Activated effector memory CD4-positive, alpha-beta T cell treated with Interleukin-2 at 50 U/mL for 16 hours (primary cell): ENCODE measurements at places on chromosomes 7 and 10.

- DNase-seq: no peak
Measured at GRCh38 chr7:37410305-37411229, 38.1 kb downstream of the ELMO1 start.

DNA sequence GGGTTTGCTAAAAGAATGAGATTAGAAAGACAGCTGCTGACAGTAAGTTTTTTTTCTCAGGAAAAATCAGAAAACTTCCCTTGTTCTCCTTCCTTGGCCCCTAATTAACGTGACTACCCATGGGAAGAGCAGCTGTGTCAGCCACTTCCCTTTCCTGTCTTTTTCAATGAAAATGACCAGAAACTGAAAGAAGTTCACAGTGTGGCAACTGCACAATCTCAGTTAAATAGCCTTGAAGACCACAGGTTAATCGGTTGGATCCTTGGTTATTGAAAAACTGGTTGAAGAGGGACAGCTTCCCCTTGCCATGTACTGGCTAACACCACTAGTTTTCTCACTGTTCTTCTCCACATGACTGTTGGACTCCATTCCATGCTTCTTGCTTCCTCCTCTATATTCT lies 148.8 kb upstream of the AGR3 start:
- no peak for DNase-seq

- no peak for DNase-seq
Measured at GRCh38 chr10:13969118-13969791, 361.5 kb downstream of the FRMD4A start.

DNA sequence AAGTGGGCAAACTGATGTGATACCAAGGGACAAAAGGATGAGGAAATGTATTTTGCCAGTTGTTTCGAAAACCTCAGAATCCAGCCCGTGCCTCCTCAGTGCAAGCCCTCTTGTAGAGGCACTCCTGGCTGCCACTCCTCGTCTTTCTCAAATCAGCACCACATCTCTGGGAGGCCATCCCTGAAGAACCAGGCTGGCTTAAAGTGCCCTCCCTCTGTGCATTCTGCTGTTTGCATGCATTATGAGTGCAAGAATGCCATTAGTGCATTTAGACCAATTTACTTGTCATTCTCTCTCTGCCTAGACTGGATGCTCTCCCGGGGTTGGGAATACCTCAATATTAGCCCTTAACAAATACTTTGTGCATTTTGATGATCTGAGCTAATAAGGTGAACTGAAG lies 19.9 kb upstream of the FAM180A start:
- no peak for DNase-seq

GRCh38 chr7:102834999-102835398 lies 77.8 kb upstream of the LRRC17 start:
- no peak for DNase-seq

- no peak for DNase-seq
Measured at GRCh38 chr10:19250546-19250945, 201.9 kb downstream of the MALRD1 start.

DNA sequence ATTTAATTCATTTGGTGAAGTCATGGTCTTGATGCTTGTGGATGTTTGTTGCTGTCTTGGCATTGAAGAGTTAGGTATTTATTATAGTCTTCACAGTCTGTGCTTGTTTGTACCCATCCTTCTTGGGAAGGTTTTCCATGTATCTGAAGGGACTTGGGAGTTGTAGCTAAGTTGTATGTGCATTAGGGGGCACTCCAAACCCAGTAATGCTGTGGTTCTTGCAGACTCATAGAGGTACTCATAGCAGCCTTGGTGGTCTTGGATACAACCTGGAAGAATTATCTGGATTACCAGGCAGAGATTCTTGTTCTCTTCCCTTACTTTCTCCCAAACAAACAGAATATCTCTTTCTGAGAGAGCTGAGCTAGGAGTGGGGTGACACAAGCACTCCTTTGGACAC lies 93.2 kb downstream of the ADCYAP1R1 start:
- no peak for DNase-seq

DNA sequence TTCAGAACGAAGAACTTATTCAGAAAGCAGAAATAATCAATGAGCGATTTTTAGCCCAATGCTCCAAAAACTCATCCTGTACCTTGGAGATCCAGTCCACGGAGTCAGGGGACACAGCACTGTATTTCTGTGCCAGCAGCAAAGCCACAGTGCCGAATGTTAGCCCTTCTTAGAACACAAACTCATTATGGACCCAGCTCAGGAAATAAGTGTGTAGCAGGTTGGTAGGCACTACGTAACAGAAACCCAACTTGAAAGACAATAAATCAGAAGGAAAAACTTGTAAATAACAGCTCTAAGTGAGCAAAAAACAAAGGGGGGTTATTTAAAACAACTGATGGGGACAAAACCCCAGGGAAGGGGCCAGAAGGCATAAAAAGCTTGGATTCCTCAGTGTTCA lies 112.0 kb upstream of the PRSS1 start:
- DNase-seq: no peak

GRCh38 chr10:113053091-113053490 lies 103.0 kb downstream of the TCF7L2 start:
- no peak for DNase-seq

- no peak for DNase-seq
Measured at GRCh38 chr10:31929261-31930022, 811 bp upstream of the ARHGAP12 start.

DNA sequence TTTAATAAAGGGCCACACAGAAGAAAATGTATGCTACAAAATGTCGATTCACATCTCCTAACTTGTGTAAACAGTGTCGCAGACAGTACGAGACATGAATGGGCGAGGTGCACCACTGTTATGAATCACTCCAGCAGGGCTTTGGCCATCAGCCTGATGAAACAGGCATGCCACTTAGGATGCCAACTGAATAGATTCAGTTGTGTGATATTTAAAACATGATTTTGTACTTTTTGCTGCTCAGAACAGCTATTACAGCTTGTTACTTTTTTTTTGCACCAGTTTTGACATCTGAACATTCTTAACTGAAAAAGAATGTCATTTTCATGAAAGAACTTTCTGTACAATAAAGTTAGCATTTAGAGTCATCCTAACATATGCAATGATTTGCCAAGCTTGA lies 138.1 kb downstream of the VTI1A start:
- no peak for DNase-seq

- DNase-seq: no peak
Measured at GRCh38 chr7:68707159-68707558, 891.1 kb upstream of the AUTS2 start.

GRCh38 chr7:155224116-155224811 lies 73.4 kb upstream of the INSIG1 start:
- no peak for DNase-seq

GRCh38 chr7:88590963-88591362 lies 168.5 kb upstream of the ZNF804B start:
- no peak for DNase-seq

GRCh38 chr7:94394437-94395140 lies at the start of gene COL1A2:
TSS of gene COL1A2 (plus strand) at chr7:94394895. CDS start at chr7:94395032, 137 bp downstream.
- DNase-seq: no peak

DNA sequence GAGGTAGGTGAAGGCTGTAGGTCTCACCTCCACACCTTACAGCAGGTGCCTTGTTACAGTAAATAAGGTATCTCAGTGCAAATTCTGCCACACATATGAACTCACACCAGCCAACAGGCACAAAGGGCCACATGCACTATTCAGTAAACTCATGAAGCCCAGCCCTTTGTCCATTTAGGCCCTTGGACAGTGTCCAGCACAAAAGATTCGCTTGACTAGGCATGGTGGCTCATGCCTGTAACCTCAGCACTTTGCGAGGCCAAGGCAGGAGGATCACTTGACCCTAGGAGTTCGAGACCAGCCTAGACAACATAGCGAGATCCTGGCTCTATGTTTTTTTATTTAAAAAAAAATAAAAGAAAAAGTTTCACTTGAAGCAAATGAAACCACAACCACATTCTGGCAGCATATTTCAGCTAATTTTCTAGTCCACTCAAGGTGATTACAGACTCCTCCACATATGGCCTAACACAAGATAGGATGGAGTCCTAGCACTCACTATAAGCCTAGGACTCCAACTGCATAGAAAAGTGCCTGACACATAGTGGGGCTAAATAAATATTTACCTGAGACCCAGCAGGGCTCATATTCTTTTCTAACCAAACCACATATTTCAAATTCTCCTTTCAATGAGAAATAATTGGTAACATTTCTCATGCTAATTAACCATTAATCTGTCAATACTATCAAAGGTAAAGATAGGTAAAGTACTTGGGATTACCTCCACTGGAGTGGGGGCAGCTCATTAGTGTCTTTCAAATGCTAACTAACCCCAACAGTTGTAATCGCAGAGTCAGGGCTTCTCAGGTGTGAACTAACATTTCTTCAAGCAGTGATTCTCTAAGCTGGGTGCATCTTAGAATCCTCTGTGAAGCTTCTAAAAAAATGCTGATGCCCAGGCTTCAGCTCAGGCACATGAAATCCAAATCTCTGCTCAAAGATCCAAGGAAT lies 4.5 kb upstream of the ANKRD1 start:
- DNase-seq: no peak

GRCh38 chr10:50582046-50582445 lies 41.7 kb downstream of the SGMS1 start:
- no peak for DNase-seq

GRCh38 chr10:91354166-91355075 lies 55.7 kb upstream of the HECTD2 start:
- no peak for DNase-seq

GRCh38 chr7:1452205-1452604 lies 7.1 kb downstream of the MICALL2 start:
- no peak for DNase-seq

GRCh38 chr10:133292919-133293809 lies 15.5 kb downstream of the TUBGCP2 start:
- no peak for DNase-seq

DNA sequence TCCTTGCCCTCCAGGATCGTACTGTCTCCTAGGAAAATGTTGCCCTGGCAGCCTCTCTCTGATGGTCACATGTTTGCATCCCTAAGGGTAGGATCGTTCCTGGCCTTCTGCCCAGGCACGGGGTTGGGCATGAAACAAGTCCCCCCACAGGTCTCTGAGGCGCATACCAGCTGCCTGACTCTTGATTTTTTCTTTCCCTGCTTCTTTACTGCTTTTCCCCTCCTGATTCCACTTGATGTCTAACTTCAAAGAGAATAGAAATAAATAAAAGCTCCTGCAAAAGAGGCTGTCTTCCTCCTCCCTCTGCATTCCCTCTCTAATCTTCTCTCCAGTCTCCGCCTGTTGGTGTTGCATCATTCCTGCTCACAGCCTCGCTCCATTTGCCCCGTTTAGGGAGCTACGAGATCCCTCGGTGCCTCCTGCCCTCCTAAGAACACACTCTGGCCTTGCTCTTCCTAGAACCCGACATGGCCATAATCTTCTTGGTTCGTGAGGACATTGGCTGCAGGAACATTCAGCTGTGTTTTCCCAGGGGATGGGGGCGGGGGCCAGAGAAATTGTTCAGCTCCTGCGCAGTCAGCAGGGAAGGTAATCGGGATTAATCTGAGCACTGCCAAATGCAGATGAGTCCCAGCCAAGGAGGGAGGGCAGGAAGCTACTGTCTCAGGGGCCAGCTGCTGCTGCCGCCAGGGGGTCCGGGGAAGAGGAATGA lies 26.0 kb downstream of the LEP start:
- DNase-seq: no peak

DNA sequence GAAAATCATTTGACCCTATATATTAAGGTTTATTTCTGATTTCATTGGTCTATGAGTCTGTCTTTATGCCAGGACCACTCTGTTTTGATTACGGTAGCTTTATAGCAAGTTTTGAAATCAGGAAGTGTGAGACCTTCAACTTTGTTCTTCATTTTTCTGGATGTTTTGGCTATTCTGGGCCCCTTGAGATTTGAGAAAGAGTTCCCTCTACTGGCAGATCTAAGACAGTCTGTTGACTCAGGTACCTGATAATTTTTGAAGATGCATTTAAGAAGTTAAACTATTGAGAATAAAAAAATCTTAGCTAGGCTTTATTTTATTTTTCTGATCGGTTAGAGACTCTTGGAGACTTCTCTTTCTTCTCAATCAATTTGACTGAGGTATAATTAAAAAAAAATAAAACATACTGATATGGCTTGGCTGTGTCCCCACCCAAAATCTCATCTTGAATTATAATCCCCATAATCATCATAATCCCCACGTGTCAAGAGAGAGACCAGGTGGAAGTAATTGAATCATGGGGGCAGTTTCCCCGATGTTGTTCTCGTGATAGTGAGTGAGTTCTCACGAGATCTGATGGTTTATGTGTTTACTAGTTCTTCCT lies 209.2 kb downstream of the SNX10 start:
- no peak for DNase-seq

GRCh38 chr7:3917436-3917835 lies 616.4 kb downstream of the SDK1 start:
- DNase-seq: no peak

DNA sequence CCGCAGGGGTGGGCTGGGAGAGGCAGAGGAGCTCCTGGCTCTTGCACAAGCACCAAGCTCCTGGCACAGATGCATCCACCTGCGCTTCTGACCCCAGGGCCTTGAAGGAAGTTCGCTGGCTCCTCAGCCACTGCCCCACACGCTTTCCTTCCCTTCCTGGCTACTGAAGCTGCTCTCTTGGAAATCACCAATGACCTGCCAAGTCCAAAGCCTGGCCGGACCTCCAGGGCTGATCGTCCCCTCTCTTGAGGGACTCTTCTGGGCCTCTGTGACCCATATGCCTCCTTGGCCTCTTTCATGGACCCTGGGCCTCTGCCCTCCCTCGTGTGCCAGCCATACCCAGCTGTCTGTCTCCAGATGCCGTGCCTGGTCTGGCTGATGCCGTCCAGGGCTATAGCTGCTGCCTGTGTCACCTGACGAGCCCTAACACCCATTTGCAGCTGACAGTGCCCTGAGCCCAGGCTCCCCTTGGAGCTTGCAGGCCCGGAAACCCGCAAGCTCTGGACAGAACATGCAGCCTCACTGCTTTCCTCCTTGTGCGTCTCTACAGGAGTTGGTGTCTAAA lies 113.4 kb downstream of the PRKAG2 start:
- no peak for DNase-seq

GRCh38 chr10:79445977-79446757 lies 743 bp upstream of the ZCCHC24 start:
- no peak for DNase-seq

DNA sequence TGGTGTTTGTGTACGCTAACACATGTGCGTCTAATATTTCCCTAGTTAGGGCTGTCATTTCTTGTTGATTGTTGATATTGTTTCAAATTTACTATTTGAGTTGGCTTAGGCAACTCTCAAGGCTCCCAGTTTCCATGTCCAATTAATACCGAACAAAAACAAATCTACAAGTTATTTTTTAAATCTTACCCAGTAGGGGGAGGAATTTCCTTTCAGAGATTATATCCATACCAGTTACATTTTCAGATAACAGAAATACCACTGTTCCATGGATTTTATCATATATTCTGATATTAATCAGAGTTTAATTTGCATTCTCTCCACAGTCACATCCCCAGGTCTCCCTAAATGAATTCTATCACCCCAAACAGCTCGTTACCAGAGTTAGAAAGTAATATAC lies 7.2 kb upstream of the AKR1B10 start:
- DNase-seq: no peak

GRCh38 chr7:3805151-3805550 lies 504.1 kb downstream of the SDK1 start:
- no peak for DNase-seq

GRCh38 chr10:24351961-24352360 lies 143.0 kb downstream of the KIAA1217 start:
- DNase-seq: no peak

GRCh38 chr10:1068380-1069361 lies 12.5 kb downstream of the WDR37 start:
- no peak for DNase-seq
